ENCODE measurements at places on chromosomes 3 and 15.
A peak's percentile ranks its signal among the peaks of the same experiment; 100 is the strongest.

DNA sequence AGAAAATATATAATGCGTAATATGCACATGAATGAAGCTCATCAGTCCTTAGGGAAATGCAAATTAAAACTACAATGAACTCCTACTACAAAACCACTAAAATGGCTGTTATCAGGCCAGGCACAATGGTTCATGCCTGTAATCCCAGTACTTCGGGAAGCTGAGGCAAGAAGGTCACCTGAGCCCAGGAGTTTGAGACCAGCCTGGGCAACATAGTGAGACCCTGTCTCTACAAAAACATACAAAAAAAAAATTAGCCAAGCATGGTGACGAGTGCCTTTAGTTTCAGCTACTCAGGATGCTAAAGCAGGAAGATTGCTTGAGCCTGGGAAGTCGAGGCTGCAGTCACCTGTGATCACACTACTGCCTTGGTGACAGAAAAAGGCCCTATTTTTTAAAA is 85.2 kb downstream of the MAP4 start:
- DNase-seq: no peak

- DNase-seq: peak; percentile 80
These were observed 5.1 kb upstream of the SEMA7A start for GRCh38 chr15:74438721-74439316.

- DNase-seq: no peak
These were observed 123.7 kb upstream of the CLSTN2 start for GRCh38 chr3:139811331-139811730.

GRCh38 chr15:40087991-40088928 is 20.4 kb downstream of the BMF start:
- DNase-seq: no peak

DNA sequence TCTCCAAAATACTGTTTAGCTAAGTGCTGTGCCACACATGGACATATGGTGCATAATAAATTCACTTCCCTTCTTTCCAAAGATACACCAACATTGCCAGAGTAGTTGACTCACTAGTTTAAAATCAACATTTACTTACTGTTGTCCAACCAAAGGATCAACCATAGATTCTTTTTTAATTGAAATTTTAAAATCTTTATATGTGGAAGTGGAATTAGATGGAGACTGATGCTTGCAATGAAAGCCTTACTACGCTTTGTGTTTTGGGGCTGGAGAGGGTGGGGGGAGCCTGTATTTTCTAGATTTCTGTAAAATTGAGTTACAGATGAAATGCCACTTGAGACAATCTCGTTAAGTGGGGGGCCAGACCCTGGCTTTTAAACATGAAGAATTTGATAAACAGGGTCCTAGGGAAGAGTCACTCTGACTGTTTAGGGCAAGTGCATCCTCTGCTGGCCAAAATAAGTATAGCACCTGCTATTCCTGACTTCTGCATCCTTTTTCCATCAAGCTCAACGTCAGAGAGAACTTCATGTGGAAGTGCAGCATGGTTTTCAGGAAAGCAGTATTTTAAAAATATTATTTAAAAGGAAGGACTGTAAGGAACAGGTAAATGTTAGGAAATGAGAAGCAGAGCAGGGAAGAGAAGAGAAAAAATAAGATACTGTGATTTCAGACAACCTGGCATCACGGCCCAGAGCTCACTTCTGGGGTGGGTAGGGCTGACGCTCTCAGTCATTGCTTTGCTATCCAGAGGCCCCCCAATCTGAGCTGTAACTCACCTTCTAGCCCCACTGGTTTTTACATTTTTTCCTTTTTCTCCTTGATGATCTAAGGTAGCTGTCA is 76.7 kb downstream of the BOC start:
- peak; percentile 16 for DNase-seq

- no peak for DNase-seq
These were observed 509.3 kb downstream of the EPHB1 start for GRCh38 chr3:135304378-135304777.

GRCh38 chr15:36501063-36501678 is 78.3 kb upstream of the CDIN1 start:
- DNase-seq: no peak

- no peak for DNase-seq
These were observed 28.7 kb downstream of the LRRK1 start for GRCh38 chr15:100947760-100948429.

GRCh38 chr15:56371495-56372147 is 6.4 kb downstream of the TEX9 start:
- DNase-seq: no peak

DNA sequence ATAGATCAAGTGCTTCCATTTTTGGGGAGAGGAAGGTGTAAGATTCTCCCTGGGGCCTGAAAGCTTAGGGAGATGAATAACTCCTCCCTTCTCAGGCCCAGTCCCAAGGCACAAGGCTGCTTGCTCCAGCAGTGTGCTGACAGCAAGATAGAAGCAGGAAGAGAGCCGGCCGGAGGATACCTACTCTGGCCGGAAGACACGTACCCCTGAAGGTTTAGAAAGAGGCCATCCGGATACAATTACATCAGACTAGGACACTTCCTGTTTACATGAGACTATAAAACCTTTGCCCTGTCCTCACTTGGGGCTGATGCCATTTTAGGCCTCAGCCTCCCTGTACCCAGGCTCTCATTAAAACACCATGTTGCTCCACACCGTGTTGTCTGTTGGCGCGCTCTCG is 329.9 kb downstream of the SV2B start:
- DNase-seq: no peak

GRCh38 chr15:65888981-65889380 is 19.7 kb downstream of the RAB11A start:
- no peak for DNase-seq

DNA sequence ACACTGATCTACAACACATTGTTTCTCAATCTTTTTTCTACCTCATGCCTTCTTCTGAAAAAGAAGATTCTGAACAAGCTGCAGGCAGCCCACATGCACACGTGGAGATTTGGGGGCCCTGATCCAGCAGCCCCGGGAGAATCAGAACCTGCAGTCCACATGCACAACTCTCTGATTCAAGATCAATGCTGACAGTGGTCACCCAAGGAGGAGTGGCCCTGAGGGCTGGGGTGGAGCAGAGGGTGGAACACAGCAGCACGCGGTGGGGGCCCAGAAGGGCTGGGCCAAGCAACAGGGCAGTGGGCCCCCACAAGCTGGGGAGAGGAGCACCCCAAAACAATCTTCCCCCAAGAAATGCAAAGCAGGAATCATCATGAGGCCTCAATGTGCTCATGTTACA is 202.1 kb upstream of the NSMCE3 start:
- no peak for DNase-seq

- no peak for DNase-seq
These were observed 233.5 kb upstream of the PROK2 start for GRCh38 chr3:72018343-72018984.

DNA sequence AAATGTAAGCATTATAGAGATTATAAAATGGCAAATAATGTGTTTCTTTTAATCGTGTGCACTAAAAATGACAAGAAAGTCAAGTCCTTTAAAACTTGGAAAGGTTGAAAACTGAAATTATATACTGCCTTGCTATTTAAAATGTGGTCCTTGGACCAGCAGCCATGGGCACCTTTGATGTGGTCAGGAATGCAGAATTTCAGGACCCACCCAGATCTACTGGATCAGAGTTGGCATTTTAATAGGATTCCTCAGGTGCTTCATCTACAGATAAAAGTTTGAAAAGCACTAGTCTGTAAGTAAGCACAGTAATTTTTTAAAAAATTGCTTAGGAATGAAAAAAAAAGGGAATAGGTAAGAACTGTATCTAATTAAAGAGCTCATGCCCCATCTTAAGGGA is 55.8 kb downstream of the ADAMTS9 start:
- no peak for DNase-seq

- no peak for DNase-seq
These were observed 49.3 kb downstream of the FEM1B start for GRCh38 chr15:68326711-68327354.

Data from stimulated activated CD4-positive, alpha-beta T cell treated with anti-CD3 and anti-CD28 coated beads, Interleukin-1b, Interleukin-23, amount 100 ng/mL, for 48 hours (primary cell).